ENCODE measurements at places on chromosomes 5 and 9.

DNA sequence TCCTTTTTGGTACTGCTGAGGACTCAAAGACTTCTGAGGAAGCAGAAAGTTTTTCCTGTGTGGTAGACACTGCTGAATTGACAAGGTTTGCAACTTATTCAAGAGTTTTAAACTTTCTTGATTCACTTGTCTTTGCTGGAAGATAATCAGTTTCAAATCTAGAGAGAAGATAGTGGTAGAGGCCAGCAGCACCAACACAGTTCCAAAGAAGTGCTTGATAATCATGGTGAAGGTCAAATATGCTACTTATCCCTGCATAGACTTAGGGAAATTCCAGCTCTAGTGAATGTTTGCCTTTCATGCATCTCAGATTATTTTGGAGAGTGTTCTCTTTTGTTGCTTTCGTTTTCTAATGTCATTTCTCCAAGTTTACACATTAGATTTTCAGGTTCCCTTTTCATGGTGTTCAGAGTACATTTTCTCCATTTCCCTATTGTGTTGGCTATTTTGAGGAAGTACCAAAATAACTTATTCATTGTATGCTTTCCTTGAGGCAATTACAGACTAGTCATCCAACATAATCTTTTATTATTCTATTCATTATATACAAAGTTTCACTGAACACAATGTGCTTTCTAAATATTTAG, 550 bp downstream of the IFNE start:
- no peak for DNase-seq

GRCh38 chr5:179975713-179976134, 68.0 kb upstream of the TBC1D9B start:
- DNase-seq: no peak

DNA sequence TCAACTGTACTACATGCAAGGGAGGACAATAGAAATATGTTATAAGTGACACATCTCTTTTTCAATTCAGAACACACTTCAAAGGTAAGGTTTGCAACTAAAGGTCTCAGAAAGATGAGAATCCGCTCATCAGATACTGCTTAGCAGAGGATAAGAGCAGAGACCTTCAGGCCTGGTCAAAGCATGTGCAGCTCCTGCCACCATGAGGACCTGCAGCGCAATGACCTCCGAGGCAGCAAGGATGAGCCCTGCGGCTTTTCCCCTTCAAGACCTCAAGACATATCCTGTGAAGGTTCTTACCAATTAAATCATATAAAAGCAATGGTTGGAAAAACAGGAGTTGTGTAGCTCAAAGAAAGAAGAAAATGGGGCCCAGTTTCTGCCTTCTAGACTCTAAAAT, 135.8 kb downstream of the TRIM36 start:
- DNase-seq: no peak

DNA sequence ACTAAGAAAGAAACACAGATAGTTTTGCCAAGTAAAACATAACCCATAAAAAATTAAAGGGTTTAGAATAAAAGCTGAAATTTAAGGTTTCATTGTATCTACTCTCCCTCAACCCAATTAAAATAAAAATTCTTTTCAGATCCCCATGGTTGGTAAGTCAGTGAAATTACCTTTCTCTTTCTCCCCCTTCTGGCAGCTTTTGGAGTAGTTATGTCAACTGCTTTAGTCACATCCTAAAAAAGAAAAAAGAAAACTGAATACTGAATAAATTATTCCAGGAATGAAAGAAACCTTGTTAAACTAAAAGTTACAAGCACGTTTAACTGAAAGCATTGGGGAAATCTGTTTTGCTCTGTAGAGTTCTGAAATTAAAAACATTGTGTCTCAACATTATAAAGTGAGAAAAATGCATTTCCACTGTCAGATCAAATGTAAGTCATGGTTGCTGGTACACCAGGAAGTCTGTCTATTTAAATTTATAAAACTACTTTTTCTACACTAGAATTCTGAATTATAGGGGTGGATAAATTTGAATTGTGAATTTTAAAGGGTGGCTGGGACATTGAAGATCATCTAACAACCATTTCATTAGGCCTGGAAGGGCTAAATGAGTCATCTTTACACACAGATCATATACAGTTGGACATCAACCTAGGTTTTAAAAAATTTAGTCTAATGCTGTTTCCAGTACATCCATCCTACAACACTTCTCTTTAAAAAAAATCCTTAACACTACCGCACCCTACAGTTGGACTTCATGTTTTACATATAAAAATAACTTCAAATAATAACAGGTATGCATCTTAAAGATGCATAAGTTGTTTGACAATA, 24.7 kb downstream of the PSIP1 start:
- DNase-seq: no peak

- DNase-seq: no peak
These were observed 17.8 kb upstream of the ERMP1 start for GRCh38 chr9:5850724-5851122.

GRCh38 chr5:27083449-27084415, 45.3 kb upstream of the CDH9 start:
- DNase-seq: no peak

- no peak for DNase-seq
These were observed 260.3 kb downstream of the ENC1 start for GRCh38 chr5:74380193-74380592.

- DNase-seq: no peak
These were observed 121.1 kb upstream of the IL12B start for GRCh38 chr5:159451197-159452052.

- no peak for DNase-seq
These were observed 2.4 kb upstream of the ANGPTL2 start for GRCh38 chr9:127124792-127125191.

DNA sequence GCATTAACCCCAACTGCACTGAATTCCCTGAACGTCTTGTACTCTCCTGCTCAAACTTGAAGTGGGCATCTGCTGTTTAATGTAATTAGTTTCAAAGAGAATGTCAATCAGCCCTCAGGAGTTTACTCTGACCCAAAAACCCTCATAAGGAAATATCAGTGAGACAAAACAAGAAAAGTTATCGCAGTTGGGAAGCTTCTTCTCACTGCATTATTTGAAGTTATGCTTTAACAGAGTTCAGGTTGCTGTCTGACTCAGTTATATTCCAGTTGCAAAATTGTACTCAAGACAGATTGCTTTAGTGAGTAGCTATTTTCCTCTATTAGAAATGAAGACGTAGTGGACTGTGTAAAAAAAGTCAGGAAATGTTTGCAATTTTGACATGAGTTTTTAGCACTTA, 52.1 kb downstream of the PPIC start:
- DNase-seq: no peak

Measured in stimulated activated CD8-positive, alpha-beta memory T cell treated with anti-CD3 and anti-CD28 coated beads, Interleukin-15, amount 100 ng/mL, for 48 hours (primary cell).